ENCODE measurements at places on chromosomes 1 and 21.

- DNase-seq: peak; percentile 81
Measured at GRCh38 chr1:53060579-53060978, 1.4 kb upstream of the PODN start.

DNA sequence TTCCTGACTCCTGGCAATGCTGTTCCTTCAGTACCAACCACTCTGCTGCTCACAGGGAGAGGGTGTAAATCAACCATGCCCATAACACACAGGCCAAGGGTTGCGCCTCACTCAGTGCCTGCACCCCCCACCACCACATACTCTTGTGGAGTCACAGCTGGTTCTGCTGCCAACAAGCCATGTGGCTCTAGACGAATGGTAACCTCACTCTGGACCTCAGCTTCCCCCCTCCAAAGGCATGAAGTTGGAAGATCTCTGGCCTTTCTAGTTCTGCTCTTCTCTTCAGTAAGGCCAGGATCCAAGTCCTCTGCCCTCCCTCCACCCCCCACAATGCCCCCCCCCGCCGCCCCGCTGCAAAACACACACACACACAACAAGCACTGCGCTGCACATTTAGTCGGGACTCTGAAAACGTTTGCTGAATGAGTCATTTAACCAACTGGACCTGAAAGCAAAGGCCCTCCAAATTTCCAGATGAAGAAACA, 1.7 kb upstream of the GLIS1 start:
- peak; percentile 87 for DNase-seq

DNA sequence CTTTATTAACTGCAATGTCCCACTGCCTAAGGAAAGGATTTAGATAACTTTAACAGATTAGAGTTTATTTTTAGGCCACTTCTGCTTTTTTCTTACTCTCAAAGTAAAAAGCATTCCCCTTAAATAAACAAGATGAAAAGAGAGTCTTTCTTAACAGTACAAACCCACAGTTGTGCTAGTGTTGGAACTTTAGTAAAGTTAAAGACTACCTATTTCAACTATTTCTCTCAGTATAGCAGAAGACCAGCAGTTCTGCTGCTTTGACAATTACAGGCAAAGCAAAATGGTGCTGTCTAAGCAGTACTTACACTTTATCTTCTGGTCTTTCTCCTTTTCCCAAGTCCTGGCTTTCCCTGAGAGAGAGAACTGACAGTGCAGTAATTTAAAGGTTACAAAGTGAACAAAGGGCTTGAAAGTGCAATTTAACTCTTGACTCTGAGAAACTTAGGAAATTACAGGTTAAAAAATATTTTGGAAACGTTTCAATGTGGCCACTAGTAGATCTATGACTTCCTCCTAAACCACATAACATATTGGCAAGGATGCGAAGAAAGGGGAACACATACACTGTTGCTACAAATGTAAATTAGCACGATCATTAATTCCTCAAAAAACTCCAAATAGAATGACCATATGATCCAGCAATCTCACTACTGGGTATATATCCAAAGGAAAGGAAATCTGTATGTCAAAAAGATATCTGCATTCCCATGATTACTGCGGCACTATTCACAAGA, 135.4 kb upstream of the POGK start:
- DNase-seq: no peak

DNA sequence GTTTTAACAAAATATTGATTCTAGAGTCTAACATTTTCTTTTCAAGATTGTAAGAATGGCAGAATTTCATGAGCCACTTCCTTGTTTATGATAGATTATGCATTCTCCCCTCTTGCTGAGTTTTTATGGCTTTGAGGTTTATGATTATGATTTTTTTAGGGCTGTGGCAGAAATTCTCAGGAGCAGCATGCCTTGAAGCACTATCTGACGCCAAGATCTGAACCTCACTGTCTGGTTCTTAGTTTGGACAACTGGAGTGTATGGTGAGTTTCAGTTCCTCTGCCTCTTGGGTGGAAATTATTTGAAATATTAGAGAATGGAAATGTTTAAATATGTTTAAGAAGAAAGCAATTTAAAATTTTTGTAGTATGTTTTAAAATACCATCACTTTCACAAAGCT, 10.2 kb downstream of the USP16 start:
- DNase-seq: no peak

- DNase-seq: peak; percentile 84
Measured at GRCh38 chr1:8671306-8671917, 146.0 kb downstream of the RERE start.

DNA sequence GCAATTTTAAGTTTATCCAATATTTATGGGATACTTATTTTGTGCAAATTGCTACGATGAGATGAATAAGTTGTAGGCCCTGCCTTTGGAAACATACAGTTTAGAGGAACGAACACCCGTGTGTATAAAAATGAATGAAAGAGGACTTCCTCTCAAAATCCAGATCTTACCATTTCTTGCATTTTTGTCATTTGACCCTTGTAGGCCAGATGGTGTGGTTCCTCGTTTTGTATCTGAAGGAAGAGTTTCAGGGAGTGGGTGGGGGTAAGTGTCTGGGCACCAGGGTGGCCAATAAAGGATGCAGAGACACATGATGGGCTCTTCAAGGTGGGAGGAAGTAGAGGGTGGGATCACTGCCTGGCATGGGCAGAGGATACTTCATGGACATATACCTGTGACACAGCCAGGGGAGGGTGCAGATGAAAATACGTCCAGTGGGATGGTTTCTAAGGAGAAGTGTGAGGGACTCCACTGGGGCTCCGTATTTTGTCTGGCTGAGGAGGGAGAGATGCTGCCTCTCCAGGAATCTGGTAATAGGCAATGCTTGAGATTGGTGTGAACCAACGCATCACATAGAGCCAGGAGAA, 14.4 kb downstream of the MAPKAPK2 start:
- DNase-seq: no peak

DNA sequence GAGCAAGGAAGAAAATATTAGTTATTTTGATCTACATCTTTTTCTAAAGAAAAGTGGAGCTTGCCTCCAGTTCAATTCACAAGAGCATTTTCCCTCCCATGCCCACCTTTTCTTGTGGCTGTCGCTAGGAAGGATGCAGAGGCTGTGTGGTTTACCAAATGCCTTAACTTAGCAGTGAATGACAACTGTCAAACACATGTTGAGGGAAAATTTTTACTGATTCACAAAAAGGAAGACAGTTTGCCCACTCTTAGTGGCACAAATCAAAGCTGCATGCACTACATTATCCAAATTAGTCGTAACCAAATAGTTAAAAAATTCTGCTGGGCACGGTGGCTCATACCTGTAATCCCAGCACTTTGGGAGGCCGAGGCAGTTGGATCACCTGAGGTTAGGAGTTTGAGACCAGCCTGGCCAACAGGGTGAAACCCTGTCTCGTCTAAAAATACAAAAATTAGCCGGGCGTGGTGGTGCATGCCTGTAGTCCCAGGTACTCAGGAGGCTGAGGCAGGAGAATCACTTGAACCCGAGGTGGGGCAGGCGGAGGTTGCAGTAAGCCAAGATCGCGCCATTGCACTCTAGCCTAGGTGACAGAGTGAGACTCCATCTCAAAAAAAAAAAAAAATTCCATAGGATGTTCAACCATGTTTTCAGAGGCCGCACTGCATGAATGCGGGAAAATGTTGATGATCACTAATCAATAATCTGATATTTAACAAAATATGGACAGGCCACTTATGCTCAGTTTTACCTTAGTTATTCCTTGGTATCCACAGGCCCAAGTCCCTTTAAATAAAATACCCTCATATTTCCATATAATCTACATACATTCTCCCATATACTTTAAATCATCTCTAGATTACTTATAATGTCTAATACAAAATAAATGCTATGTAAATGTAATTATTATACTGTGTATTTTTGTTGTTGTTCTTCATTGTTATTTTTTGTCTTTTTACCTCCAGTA, 9.0 kb downstream of the COX20 start:
- DNase-seq: no peak

- no peak for DNase-seq
Measured at GRCh38 chr21:16913010-16913409, 599.8 kb upstream of the CXADR start.

GRCh38 chr21:41095983-41096382, 72.0 kb upstream of the BACE2 start:
- no peak for DNase-seq

DNA sequence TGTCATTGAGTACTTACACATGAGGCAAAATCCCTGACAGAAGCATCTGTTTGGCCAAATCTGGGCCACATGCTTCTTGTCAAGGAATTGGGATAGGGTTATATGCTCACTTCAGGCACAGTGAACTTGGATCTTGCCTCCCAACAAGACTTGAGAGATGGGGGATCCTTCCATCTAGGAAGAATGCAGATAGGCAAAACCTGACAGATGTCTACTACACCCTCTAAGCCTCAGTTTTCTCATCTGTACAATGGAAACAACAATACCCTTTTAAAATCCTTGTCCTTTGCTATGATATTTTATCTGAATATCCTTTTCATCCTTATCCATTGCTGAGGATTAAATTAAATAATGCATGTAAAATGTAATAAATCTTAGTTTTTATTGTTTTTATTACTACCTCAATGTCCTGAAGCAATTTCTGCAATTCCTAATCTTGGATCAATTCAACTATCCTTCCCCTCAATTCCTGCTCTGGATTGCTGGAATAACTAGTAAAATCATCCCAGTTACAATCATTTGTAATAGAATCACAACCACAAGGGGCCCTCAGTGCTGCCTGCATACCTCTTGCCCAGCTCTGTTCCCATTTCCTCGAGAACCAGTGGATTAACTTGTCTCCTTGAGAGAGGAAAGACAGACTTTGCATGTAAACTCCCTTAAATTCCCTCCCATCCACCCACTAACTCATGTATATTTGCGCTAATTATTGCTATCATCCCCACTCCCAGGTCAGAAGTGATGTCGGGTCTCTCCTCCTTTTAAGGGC, 8.1 kb upstream of the XPR1 start:
- DNase-seq: peak; percentile 58

DNA sequence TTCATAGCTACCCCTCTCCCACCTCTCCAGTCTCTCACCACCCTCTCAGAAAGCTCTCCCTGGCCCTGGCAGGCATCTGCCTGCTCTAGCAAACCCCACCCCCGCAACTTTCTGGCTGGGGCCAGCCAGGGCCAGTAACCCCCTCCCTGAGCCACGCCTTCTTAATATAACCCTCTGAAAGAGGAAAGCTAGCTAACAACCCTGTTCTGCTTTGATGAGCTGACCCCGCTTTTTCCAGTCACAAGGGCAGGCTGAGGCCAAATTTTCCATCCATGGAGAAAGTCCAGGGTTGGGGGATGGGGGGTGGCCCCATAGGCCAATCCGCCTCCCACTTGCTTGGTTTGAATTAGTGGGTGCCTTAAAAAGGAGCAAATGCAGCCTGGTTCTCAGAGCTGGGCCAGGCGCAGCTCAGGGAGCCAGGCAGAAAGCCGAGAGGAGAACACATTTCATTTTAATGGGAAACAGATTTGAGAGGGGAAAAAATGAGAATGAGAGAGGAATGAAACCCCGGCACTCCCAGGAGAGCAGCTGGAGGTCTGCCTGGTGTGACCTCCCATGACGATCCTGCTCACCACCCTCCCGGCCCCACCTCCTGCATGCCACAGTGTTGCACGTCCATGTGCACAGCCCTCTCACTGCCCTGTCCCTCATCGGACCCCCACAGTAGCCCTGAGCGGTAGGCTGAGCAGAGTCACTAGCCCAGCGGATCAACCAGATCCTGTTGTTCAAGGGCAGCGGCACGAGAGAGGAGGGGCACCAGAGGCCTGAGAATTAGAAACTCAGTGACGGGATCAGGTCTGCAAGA, 62.3 kb downstream of the OPTC start:
- DNase-seq: peak; percentile 85

GRCh38 chr1:184050636-184051035, 894 bp upstream of the TSEN15 start:
- no peak for DNase-seq

DNA sequence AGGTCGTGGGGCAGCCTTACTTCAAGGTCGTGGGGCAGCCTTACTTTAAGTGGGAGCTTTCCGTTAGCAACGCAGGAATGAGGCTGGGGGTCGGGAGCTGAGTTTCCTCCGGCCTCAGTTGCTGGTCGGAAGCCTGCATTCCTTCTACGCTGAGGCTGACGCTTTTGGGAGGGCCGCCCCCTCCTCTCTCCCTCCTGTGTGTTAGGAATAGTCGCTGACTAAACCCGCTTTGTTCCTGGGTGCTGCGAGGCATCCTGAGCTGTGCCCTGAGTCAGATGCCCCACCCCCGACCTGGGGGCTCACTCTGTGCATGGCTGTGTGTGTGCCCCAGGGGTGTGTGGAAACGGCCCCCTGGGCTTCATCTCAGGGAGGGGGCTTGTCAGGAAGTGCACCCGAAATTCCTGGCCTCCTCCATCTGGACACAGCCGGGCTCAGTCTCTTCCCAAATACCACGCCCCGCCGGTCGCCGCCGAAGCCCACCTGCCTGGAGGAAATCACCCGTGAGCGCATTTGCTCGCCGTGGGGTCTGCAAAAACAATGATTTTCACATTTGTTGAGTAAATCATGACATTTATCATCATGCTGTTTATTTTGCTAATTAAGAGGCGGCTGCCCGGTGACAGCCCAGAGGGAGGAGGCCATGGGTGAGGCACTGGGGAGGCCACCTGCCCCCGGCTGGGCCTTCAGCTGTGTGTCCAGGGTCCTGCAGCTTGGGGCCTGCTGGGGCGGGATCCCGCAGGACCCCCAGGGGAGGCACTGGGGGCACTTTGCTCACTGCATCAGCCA, 121.4 kb downstream of the PRDM16 start:
- no peak for DNase-seq

DNA sequence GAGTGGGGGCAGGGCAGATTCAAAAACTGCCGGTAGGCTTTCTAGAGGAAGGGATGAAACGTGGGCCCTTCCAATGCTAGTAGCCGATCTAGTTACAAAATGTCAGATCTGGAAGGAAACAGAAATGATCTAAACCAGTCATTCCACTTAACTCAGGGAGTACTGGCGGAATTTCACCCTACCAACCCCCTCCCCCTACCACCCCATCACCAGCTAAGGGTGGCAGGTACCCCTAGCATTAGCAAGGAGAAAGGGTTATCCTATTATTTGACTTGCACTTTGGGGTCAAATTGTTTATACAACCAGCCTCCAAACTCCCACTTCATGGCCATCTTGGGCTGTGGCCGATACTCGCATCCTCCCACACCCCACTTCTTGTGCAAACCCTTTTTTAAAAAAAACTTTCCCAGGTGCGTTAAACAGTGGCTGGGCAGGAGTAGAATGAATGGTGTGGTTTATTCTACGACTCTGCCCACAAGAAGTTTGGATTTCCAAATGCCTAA, 644 bp upstream of the MRPL24 start:
- DNase-seq: no peak

GRCh38 chr1:227796359-227796915, 19.0 kb upstream of the PRSS38 start:
- DNase-seq: no peak

GRCh38 chr1:43205671-43206070, 33.5 kb downstream of the CFAP57 start:
- peak; percentile 64 for DNase-seq

GRCh38 chr1:243495442-243496186, 239.8 kb downstream of the SDCCAG8 start:
- DNase-seq: peak; percentile 74

DNA sequence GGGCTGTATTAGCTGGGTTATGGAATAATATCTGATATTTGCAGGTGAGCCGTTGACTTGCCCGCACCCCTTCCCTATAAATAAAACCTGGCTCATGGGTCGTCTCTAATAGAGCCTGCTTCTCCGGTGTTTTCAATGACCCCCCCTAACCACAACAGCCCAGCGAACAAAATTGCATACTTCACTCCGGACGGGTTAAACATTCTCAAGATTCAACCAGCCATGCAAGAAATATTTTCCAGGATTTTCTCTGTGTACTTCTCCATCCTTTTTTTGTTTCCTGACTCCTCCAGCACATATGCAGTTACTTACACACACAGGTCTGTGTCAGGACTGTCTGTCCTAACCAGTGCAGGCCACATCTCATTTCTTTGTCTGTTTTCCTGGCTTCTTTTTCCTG, 267.7 kb downstream of the ZNF648 start:
- DNase-seq: no peak

- no peak for DNase-seq
Measured at GRCh38 chr1:70899735-70900134, 147.9 kb downstream of the PTGER3 start.
